Stimulated activated CD4-positive, alpha-beta T cell treated with anti-CD3 and anti-CD28 coated beads, Interleukin-15, amount 100 ng/mL, for 1 hour (primary cell): ENCODE measurements at places on chromosomes 6 and 20.

- DNase-seq = no peak
Observed at GRCh38 chr6:102488729-102489128, 1095.2 kb downstream of the GRIK2 start.

- no peak for DNase-seq
Observed at GRCh38 chr6:6943421-6943820, 164.3 kb upstream of the RREB1 start.

- DNase-seq = peak; percentile 27
Observed at GRCh38 chr6:137707590-137708360, 159.3 kb upstream of the TNFAIP3 start.

DNA sequence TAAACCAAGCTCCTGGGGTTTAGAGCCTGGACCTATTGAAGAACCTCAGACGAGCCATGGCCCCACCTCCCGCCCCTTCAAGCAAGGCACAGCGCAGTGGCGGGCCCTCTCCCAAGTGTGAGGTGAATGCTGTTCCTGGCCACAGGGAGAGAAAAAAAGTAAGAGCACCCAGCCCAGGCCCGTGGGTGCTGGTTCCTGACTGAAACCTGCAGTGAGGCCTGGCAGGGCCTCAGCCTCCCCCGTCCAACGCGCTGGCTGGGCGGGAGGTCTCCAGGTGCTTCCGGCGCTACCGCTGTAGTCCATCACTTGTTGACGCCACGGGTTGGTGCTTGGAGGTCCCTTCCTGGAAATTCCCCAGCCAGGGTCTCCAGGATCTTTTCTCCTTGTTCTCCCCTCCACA lies 5.5 kb upstream of the FAM83C start:
- DNase-seq = no peak

- no peak for DNase-seq
Observed at GRCh38 chr20:17896193-17896723, 72.3 kb downstream of the SNX5 start.

GRCh38 chr20:36501367-36502006 lies 39.8 kb upstream of the MYL9 start:
- DNase-seq = no peak

DNA sequence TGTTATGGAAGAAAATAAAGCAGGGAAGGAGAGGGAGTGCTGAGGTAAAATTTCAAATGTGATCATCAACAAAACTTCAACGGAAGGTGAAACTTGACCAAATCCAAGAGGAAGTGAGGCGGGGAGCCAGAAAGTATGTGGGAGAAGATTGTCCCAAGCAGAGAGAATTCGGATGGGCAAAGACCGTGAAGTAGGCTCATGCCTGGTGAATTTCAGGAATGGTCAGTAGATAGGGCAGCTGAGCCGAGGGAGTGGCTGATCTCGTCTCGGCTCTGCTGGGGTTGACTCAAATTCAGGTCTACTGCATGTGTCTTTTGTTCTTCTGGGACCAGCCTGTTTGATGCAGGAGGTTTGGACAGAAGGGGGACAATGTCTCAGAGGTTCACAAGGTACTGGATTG lies 7.0 kb upstream of the CSNK2A1 start:
- DNase-seq = no peak

- DNase-seq = no peak
Observed at GRCh38 chr6:15150207-15150606, 95.7 kb upstream of the JARID2 start.

DNA sequence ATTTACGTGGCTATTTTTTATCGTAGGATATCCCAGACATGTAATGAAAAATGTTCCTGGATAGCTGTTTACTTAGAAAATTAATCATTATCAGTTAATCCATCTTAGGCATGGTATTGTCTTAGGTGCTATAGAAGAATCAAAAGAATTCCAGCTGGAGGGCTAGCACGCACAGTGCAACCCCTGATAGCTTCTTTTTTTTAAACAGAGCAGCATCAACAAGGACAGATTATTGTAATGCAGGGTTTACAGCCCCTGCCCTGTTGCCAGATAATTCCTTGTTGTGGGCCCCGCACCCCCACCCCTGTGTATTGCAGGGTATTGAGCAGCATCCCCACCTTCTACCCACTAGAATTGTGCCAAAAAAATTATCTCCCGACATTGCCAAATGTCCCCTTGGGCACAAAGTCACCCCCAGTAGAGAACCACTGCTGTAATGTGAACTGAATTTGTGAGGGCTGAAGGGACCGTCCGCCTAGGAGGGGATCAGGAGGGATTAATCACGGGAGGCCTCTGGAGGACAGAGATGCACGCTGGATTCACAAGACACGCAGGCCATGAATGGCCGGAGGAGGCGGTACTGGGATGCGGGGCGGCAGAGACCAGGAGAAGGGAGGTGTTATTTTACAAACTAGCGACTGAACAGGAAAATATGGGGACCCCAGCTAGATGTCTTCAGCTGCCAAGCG lies 174.6 kb downstream of the ZDHHC14 start:
- no peak for DNase-seq

DNA sequence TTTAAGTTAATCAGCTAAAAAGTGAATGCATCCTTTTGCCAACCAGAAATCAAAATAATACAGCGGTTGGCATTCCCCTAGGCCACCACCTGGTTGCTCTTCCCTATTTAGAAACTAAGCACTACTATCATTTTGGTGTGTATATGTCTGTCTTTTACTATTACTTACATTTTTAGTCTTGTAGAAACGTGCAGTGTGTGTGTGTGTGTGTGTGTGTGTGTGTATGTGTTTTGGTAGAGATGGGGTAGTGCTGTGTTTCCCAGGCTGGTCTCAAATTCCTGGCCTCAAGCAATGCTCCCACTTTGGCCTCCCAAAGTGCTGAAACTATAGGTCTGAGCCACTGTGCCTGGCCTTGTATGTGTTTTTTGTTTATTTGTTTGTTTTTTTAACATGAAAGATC lies 27.4 kb downstream of the MYO6 start:
- no peak for DNase-seq

GRCh38 chr6:158660333-158660754 lies 10.5 kb downstream of the SYTL3 start:
- DNase-seq = no peak

- DNase-seq = no peak
Observed at GRCh38 chr20:36821964-36822437, 48.4 kb upstream of the DSN1 start.

- DNase-seq = no peak
Observed at GRCh38 chr6:143396497-143397226, 53.8 kb downstream of the ADAT2 start.

DNA sequence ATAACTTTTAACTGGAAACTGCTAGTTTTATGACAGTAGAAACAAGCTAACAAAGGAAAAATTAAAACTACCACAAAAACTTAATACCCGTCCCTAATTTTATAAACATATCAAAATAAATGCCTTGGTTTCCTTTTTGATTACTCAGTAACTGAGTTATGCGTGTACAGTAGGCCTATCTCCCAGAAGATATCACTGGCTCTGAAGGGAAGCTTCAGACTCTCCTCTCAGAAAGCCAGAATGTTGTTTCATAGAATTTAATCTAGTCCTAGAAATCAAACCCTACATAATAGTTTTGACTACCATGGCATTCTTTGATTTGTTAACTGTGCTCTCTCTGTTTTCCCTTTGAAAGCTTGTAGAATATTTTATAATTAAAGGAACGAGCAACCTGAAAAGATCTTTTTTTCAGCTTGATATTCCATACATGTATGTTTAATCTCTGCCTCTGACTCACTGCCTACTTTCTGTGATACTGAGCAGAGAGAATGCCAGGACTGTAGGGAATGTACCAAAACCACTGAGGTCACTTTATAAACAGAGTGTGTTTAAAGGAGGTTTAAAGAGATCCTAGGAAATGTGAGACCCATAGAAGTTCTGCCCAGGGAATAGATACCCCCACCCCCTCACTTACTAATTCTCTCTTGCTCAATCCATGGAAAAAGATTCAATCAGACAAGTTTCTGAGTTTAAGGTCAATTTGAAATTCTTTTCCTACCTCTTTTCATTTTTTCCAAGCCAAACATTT lies 311.5 kb downstream of the HDGFL1 start:
- no peak for DNase-seq

GRCh38 chr6:150119173-150119572 lies 23.7 kb upstream of the PPP1R14C start:
- no peak for DNase-seq

DNA sequence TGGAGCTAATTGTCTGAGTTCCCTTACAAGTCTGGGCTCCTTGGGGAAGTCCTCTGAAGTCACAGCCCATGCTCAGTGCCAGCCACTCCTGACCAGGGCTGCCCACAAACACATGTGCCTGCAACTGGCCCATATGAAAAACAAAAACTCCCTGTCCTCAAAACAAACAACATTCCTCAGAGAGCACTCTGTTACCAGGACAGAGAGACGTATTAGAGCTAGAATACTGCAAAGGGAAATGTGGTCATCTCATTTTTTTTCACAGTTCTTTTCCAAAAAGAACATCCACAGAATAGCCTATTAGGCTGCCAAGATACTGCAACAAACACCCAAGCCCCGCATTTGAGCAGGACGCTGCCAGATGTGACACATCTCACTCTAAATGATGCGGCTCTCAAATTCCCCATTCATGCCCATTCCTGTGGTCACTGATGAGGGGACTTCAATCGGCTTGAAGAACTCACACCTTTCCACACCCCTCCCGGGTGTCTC lies 71.1 kb downstream of the SLC22A23 start:
- no peak for DNase-seq

DNA sequence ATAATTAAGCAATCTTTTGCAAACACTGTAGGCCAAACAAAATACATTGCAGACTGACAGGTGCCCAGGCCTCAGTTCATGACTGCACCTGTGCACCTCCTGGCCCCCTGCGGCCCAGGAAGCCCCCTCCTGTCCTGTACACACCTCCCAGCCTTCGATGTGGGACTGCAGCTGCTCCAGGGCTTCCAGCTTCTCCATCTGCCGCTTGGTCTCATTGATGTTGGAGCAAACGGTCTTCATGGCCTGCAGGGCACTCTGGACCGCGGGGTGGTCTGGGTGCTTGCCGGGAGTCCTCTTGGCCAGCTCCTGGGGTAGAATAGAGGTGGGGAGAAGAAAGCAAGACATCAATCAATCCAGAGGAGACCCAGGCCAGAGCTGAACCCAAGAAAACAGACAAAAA lies 119.7 kb downstream of the PREX1 start:
- DNase-seq = no peak

GRCh38 chr6:209432-210103 lies 82.7 kb upstream of the DUSP22 start:
- peak; percentile 33 for DNase-seq

- DNase-seq = no peak
Observed at GRCh38 chr6:110456694-110457093, 19.7 kb downstream of the SLC22A16 start.

- DNase-seq = no peak
Observed at GRCh38 chr6:130896249-130896648, 69.0 kb downstream of the SMLR1 start.

DNA sequence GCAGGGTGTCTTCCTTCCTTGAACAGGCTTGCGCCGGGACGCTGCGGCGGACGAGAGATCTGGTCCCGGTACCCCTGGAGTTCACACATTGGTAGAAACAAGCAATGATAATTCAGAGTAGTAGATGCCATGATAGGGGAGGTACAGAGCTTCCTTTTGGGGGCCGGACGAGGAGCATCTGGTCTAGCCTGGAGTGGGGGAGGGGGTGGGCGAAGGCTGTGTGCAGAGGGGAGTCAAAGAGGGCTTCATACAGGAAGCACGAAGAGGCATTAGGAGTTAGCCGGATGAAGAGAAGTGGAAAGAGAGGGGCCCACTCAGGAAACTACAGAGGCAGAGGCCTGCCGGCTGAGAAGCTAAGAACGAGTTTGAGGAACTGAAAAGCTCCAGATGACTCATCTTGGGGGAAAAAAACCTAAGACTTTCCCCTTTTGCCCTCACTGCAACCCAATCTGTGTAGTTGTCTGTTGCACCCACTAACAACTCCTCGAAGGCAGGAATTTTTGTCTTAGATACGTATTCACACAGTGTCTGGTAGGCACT lies 611 bp downstream of the CNPY3 start:
- DNase-seq = peak; percentile 32

- no peak for DNase-seq
Observed at GRCh38 chr20:4637081-4637797, 84.5 kb upstream of the PRND start.

GRCh38 chr20:23614163-23614562 lies 8.4 kb upstream of the CST9 start:
- no peak for DNase-seq

GRCh38 chr6:119147101-119148053 lies 68.9 kb upstream of the FAM184A start:
- no peak for DNase-seq

- no peak for DNase-seq
Observed at GRCh38 chr20:53434662-53435061, 159.0 kb downstream of the ZNF217 start.

GRCh38 chr20:50278377-50278683 lies 87.7 kb downstream of the CEBPB start:
- no peak for DNase-seq

GRCh38 chr6:111484633-111484930 lies 1.6 kb upstream of the REV3L start:
- no peak for DNase-seq

DNA sequence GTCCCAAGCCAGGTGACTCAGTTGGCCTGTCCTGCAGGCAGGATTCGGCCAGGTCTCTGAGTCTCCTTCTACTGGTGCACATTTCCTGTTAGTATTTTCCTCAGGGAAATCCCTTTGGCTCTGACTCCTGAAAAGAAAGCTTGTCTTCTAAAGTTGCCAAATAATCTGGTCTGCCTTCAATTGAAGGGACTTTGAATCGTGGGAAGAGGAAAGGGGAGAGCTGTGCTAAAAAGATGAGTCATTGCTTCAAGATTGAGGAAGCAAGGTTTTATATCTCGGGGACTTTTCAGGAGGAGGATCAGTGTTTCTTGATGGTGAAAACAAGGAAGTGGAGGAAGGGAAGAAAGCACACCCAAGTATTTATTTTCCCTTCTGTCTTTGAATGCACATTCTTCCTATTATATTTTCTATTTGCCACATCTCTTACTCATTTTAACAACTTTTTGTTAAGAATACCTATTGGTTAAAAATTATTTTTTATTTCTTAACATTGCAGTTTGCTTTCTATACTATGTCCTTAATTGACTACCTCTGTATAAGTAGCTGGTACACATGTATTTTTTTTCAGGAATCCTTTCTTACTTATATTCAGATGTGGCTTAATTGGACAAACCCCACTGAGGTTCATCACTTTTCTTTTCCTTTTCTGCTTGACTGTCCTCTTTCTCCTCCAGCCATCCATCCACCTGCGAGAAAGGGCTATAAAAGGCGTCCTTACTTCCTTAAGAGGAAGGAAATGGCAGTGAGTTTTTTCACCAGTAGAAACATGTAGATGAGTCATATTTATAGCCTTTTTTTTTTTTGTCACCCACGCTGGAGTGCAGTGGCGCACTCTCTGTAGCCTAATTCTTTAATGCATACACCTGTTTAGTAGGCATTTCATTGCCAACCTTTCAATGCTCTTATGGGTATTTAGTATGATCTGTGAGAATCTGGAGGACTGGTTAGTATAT lies 15.0 kb upstream of the IFNGR1 start:
- DNase-seq = no peak

- no peak for DNase-seq
Observed at GRCh38 chr6:15114061-15114460, 131.8 kb upstream of the JARID2 start.

- no peak for DNase-seq
Observed at GRCh38 chr6:226516-227073, 65.7 kb upstream of the DUSP22 start.

- no peak for DNase-seq
Observed at GRCh38 chr6:106185615-106186014, 99.5 kb downstream of the PRDM1 start.
